Suprapubic skin (tissue), 4 donors: ENCODE measurements at places on chromosomes 11 and 22. TPM values are rescaled to one million over a fixed set of nuclear protein-coding genes. Genes with fewer than 3 reads are reported as not detected.

- no peak for DNase-seq
Observed at GRCh38 chr11:114031246-114031966, 28.1 kb upstream of the ZBTB16 start.

The POTEH gene
- not detected for total RNA-seq

The DDTL gene
- 2.0 TPM for total RNA-seq

GRCh38 chr22:20268279-20269012, at the start of gene RTN4R:
Gene RTN4R, minus strand, starts transcription at chr22:20268318. Its CDS starts 226 bp downstream, at chr22:20268092.
- no peak for DNase-seq

The APOL4 gene
- total RNA-seq = 7.9 TPM
